ENCODE measurements at places on chromosomes 2 and 18. TPM values are rescaled to one million over a fixed set of nuclear protein-coding genes. Genes with fewer than 3 reads are reported as not detected.

ITPRIPL1 gene
- total RNA-seq: 1.8 TPM

CRYBA2 gene
- total RNA-seq: not detected

SCTR gene
- not detected for total RNA-seq

GPR75 gene
- 1.5 TPM for total RNA-seq
